Right atrium auricular region (tissue), 2 donors: ENCODE measurements at places on chromosomes 3 and 15.

DNA sequence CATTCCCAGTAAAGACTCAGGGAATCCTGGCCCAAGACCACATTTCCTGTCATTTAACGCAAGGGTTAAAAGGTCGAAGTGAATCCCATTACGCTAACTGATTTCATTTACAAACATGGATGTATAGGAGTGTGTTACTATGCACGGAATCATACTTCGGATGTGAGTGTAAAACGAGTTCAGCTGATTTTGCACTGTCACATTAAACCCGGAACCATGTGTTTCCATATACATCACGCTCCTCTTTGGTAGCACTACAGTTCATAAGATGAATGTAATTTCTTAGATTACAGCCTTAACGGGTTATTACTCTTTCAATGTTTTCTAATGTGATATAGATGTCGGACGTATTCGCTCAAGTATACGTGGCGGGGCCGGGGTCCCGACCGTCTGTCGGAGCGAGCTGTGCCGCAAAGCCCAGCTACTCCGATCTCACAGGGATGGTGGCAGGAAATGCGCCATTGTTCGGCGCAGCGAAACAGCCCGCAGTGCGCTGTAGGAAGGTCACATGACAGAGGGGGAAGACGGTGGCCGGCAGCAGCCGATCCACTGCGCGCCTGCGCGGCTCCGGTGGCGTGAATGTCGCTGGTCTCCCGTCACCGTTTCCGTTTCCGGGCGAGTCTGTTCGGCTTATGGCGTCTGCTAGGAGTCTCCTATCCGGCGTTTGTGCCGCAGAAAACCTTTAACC is 97.3 kb downstream of the NPAP1 start:
- DNase-seq = peak; percentile 61

- no peak for DNase-seq
Observed at GRCh38 chr15:28153492-28154119, 54.5 kb upstream of the OCA2 start.

DNA sequence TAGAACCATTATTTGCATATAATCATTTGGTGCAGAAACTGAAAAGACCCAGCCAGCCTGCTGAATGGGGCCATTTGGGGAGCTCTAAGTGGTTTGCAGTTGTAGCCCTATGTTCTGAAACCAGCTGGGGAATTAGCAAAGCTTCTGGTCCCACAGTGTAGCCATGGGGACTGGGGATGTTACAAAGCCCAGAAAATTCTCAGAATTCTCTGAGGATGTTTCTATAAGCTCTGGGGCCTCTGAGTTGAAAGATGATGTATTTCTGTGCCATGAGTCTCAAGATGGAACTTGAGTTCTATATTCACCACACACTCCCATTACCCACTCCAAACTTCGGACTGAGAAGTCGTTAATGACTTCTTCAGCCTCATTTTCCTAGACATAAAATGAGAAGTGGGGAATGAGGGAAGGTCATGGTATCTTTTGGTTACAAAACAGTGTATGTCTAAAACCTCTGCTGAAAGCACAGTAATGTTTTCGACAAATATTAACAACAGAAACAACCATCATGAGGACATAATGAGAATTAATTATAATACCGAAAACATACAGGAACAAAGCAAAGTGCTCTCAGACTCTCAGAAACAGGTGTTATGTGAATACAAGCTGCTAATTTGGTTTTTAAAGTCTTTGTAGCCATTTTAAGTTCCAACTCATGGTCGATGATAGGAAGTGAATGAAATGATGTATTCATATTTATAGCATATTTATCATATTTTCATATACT is 89.4 kb downstream of the RFTN1 start:
- no peak for DNase-seq

DNA sequence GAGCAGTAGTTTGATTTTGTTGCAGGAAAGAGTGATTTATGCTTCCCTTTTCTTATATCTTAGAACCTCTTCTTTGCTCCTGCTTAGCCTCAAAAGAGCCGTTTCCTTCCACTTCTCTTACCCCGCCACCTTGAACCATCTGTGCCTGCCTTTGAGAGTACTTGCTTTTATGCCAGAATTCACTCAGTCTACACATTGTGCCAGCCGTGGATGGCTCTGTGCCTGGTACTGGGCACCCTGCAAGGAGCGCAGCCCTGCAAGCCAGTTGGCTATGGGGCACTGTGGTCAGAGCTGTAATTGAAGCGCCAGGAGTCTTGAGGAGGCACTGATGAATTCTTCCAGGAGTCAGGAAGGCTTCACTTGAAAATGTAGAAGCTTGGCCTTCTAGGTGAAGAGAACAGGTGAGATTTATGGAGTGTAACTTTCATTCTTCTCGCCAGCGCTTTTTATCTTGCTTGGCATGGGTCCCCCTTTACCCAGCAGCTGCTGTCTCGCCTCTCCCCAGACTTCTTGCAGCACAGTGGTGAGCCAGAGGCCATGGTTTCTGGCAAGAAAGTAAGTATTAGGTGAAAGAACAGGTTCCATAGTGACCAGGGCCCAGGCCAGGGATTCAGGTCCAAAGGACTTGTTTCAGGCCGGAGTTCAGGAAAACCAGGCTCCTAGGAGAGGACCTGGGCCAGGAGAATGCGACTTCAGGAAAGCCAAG is 4.9 kb downstream of the TMED3 start:
- no peak for DNase-seq

- DNase-seq = no peak
Observed at GRCh38 chr3:33032938-33033337, 64.0 kb downstream of the GLB1 start.

GRCh38 chr3:48141604-48142137 is 46.5 kb downstream of the CDC25A start:
- no peak for DNase-seq

GRCh38 chr3:128455786-128456748 is 10.6 kb downstream of the DNAJB8 start:
- DNase-seq = no peak

DNA sequence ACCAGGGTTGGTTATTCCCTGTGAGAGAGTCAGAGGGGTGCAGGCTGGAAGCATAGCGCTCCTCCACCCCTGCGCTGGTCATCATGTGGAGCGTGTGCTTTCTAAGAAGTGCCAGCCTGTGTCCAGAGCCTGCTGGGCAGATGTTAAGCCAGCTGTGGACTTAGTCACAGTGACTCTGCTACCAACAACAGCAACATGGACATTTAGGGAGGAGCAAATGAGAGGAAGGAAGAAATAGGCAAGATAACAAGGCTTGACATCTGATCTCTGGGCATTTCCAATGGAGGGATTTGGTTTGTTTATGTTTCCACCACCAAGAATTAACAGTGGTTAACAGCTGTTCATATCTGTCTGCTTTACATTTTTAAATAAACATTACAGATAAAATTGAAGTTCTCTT is 36.4 kb upstream of the MYZAP start:
- no peak for DNase-seq

DNA sequence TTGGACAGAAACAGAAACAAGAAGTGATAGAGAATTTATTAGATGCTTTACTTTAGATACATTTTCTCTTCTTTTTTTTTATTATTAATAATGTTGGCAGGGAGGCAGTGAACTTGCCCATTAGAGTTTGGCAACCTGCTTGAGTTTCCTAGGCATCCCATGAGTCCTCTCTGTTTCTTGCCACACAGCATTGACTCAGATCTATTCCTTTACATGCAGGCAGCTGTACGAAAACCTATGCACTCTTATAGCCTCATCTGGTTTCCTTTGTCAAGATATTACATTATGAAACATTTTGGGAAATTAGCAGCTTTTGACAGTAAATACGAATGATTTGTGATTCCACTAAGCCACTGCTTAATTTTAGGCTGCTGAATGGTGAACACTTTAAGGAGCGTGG is 23.3 kb downstream of the IL1RAP start:
- no peak for DNase-seq

DNA sequence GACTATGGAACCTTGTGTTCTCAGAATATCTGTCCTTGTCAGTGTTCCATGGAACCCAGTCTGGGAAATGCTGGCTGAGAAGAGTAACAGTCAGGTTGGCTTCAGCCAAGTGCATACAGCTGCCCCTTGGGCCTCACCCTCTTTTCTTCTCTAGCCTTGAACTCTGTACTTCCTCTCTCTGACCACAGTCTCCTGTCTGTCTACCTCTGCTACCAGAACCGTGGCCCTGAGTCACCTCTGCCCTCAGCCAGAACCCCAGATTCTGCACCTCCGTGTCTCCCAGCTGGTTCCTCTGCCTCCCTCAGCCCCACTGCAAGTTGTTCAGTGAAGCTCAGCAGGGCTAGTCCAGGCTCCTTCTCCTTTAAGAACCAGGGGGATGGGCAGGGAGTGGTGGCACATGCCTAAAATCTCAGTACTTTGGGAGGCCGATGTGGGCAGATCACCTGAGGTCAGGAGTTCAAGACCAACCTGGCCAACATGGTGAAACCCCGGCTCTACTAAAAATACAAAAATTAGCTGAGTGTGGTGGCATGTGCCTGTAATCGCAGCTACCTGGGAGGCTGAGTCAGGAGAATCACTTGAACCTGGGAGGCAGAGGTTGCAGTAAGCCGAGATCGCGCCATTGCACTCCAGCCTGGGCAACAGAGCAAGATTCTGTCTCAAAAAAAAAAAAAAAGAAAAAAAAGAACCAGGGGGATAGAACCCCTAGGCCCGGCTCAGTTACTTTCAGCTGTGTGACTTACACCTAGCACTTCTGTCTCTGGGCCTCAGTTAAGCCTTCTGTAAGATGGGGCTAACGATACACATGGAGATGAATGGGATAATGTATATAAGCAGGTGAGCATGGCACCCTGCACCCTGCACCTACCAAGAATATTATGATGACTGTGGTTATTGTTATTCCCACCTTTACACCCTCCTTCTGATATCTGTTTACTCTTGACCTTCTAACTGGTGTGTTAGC is 24.3 kb upstream of the TATDN2 start:
- DNase-seq = no peak

- peak; percentile 99 for DNase-seq
Observed at GRCh38 chr3:43769097-43769884, 78.6 kb downstream of the ABHD5 start.

DNA sequence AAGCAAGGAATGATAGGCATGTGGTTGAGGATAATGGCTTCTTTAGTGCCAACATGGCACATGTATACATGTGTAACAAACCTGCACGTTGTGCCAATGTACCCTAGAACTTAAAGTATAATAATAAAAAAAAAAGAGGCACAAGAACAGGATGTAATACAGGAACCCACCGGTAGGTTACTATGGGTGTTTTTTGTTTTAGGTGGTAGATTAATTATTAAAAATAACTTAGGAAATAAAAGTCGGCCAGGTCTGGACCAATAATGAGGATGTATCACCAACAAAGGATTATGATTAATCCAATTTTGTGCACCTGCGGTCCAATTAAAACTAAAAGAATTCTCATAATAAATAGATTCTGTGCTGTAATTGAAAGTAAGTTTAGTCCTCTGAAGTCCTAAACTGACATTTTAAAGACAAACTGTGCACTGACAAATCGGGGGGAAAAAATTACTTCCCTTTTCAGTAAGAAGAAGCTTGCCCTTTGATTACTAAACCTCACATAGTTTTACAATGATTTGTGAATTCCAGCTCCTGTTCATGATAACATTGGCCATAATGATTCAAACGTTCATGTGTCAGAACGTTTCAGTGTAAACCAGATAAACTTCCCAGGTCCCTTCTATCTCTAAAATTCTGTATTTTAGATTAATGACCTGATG is 62.2 kb downstream of the CASR start:
- DNase-seq = no peak

DNA sequence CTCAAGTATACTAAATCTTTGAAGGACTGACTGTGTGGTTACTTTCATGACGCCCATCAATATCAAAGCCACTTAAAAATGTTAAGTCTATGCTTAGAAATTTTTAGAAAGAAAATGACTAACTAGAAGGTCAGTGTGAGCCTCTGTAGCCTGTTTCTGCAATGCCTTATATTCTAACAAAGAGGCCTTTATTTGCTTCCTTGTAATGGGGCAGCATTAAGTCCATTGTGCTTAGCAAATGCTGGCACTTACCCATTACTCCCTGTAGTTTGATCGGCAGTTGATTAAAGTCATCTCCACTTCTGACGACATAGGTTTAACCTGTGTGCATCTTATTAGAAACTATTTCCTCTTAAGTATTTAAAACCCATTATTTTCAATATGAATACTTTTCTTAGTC is 91.6 kb upstream of the FAM98B start:
- no peak for DNase-seq

GRCh38 chr3:30353711-30354467 is 252.5 kb upstream of the TGFBR2 start:
- DNase-seq = no peak

DNA sequence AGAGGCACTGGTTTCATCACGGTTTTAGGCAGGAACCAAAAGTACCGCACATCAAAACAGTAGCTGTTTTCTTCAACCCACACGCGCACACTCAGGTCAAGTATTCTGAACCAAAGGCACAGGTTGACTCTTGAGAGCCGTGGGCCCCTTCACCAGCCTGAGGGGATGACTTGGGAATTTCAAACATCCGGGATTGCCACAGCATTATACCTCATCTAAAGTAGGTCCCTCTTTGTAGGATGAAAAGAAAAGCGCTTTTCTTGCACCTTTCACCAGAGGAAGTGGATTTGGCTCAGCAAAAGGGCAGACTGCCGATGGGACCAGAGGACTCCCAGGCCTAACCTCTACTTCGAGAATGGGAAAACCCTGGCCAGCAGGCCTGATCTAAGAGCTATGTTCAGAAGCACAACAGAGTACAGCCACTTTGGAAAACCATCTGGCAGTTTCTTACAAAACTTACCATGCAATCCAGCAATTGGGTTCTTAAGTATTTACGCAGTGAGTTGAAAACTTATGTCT is 88.2 kb upstream of the PROK2 start:
- DNase-seq = no peak

DNA sequence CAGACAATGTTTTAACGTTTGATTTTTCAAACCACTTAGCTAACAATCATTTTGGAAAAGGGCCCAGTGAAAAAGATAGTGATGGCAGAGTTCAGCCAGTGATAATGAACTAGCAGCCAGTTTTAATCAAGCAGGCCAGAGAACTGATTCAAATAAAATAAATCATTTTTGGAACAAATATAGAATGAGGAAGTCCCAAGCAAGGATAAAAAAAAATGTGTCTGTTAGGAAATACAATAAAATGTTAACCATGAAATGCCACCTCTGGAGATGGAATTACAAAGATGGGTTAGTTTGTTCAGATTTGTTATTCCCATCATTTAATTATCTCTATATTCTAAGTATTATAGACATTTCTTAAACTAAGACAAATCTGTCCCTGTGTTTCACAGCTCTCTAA is 1.1 kb downstream of the HERC1 start:
- no peak for DNase-seq

DNA sequence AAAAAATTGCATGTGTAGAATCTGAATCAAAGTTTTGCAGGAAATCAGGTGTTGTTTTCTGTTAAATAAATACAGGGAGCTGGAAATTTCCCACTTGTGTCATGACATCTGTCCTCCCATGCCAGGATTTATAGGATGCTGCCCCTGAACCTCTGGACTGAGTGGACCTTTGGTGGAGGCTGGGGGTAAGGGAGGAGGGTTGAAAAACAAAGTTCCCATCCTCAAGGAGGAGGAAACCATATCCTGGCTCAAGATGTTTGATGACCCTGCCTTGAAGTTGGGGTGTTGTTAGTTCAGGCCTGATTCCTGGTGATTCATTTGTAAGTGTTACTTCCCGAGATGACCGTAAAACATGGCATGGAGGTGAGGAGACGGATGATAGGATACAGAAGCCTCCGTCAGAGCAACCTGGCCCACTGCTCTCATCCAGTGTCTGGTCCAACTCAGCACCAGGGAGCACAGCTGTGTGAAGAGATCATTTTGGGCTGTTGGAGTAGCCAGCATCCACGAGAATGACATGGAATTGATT is 223.6 kb downstream of the CACNA2D3 start:
- no peak for DNase-seq

GRCh38 chr3:39013921-39014509 is 37.7 kb downstream of the SCN11A start:
- DNase-seq = no peak
